T-cell (primary cell): ENCODE measurements at places on chromosomes 5 and 9. TPM values are rescaled to one million over a fixed set of nuclear protein-coding genes. Genes with fewer than 3 reads are reported as not detected.

GRCh38 chr9:2745560-2746380, 28.5 kb downstream of the KCNV2 start:
- no peaks in the 10 kb centered on the region for H3K27me3 ChIP-seq
- DNase-seq, result no peak
- H3K36me3 ChIP-seq, result peaks cover 3% of the 10 kb centered on the region
- H3K4me3 ChIP-seq, result no peak overlapping the region

Gene CD74
- 281 TPM for total RNA-seq

Gene FRMD3
- total RNA-seq, result 1.2 TPM

DNA sequence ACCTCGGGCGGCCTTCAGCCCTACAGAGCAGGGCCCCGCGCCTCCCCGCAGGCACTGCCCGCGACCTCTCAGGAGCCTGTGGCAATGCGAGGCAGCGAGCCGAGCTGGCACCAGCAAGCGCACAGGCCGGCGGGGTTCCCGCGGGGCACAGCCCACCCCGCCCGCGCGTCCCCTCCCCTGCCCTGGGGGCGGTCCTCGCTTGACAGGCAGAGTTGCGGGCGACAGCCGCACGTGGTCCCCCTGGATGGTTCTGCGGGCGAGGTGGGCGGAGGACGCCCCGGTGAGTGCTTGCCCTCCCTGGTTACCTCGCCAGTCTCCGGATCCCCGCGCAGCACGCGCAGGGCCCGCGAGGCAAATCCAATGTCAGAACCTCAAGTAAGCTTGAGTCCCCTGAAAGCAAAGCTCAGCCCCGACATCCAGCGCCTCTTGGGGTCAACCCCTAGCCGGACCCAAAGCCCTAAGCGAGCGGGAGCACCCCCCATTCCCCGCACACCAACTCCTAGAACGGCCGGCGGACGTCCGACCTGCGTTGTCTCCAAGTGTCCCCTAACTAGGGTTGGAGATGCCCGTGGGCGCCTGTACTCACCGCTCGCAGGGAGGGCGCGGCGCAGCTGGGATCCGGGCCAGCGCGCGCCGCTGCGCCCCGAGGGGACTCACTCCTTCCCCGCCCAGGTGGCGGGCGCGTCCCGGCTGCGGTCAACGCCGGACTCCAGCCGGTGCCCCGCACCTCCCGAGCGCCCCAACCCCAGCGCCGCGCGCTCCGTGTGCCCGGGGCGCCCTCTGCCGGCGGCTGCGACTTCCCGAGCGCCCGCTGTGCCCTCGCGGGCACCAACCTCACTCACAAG, at the start of gene DRD1:
Gene DRD1, minus strand, starts transcription at position 123 of the 845 bp plus-strand sequence. CDS start 1,083 bp downstream, outside the sequence.
- peak; percentile 31 for DNase-seq
- peaks cover 16% of the 10 kb centered on the region for H3K4me1 ChIP-seq
- H3K36me3 ChIP-seq, result no peaks in the 10 kb centered on the region

DNA sequence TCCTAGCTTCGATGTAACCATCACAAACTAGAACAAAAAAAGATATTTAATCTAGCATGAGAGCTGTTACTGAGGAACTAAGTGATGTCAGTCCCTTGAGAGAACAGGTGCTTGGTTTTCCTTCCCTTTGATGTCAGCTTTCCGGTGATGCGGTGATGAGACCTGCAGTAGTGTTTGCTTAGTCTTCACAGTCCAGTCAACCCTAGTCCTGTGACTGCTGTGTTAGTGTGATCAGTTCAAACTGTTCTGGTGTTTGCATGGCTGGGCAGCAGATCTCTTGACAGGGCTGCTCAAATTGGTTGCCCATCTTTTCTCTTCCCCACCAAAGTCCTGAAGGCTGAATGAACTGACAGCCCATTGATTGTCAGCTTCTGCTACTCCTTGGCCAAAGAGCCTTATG, 608.6 kb upstream of the DAB2 start:
- H3K27ac ChIP-seq, result no peak overlapping the region
- peak; percentile 2 for DNase-seq
- H3K4me3 ChIP-seq, result no peak overlapping the region
- no peaks in the 10 kb centered on the region for H3K27me3 ChIP-seq

DNA sequence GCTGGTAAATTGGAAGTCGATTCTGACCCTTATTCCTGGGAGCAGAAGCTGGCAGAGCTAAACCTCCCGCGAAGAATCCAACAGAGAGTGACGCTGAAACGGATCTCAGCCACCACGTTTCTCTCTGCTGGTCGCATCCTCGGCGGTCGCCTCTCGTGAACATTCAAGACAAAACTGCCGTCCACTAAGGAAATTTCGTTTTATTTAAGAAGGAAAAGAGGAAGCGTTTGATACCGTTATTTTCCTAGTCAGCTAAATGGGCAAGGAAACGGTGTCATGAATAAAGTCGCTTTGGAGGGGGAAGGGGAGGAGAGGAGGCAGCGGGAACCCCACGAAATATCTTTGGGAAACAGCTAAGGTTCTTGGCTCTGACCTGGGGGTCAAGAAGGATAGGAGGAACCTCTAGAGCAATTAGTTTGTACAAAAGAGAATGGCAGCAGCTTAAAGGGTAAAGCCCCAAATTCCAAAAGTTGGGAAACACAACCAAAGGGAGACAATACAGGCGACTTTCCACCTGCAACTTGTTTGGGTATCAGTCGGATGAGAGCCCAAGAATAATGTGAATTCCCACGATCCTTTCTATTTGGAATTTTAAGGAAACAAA, 1.9 kb downstream of the FOXB2 start:
- DNase-seq, result no peak
- peak overlapping the region; percentile 44 for H3K4me3 ChIP-seq
- peaks cover 29% of the 10 kb centered on the region for H3K4me1 ChIP-seq
- H3K36me3 ChIP-seq, result no peaks in the 10 kb centered on the region
- H3K27me3 ChIP-seq, result peaks cover 25% of the 10 kb centered on the region
- H3K27ac ChIP-seq, result no peak overlapping the region

Gene PROB1
- 1.5 TPM for total RNA-seq

- H3K27ac ChIP-seq, result no peak overlapping the region
- DNase-seq, result no peak
- H3K4me3 ChIP-seq, result no peak overlapping the region
- peaks cover 7% of the 10 kb centered on the region for H3K27me3 ChIP-seq
- H3K36me3 ChIP-seq, result no peaks in the 10 kb centered on the region
Observed at GRCh38 chr5:140084541-140084940, 29.4 kb upstream of the PURA start.

Gene TNC
- total RNA-seq, result 0.20 TPM

GRCh38 chr5:152424501-152424900, 19.4 kb upstream of the NMUR2 start:
- no peak overlapping the region for H3K4me3 ChIP-seq
- no peak for DNase-seq
- H3K36me3 ChIP-seq, result no peaks in the 10 kb centered on the region

DNA sequence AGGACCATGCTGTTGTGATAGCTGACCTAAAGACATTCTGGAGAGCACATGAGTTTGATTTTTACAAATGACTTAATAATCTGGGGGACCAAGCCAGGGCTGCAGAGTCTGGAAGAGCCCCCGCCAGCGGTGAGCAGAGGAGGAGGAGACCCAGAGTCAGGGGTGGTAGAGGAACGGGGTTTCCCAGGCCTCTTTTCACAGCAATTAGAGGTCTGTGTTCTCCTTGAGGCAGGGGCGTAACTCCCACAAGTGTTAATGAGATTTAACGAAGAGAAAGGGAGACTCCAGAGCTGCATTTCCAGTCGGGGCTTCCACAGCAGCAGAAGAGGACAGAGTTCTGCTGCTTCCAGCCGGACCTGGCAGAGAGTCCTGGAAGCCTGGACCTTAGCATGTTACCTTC, 137.9 kb upstream of the SLC24A2 start:
- no peaks in the 10 kb centered on the region for H3K36me3 ChIP-seq
- no peak overlapping the region for H3K4me3 ChIP-seq
- no peak for DNase-seq
- no peaks in the 10 kb centered on the region for H3K4me1 ChIP-seq
- peaks cover 2% of the 10 kb centered on the region for H3K27me3 ChIP-seq
- H3K27ac ChIP-seq, result no peak overlapping the region

DNA sequence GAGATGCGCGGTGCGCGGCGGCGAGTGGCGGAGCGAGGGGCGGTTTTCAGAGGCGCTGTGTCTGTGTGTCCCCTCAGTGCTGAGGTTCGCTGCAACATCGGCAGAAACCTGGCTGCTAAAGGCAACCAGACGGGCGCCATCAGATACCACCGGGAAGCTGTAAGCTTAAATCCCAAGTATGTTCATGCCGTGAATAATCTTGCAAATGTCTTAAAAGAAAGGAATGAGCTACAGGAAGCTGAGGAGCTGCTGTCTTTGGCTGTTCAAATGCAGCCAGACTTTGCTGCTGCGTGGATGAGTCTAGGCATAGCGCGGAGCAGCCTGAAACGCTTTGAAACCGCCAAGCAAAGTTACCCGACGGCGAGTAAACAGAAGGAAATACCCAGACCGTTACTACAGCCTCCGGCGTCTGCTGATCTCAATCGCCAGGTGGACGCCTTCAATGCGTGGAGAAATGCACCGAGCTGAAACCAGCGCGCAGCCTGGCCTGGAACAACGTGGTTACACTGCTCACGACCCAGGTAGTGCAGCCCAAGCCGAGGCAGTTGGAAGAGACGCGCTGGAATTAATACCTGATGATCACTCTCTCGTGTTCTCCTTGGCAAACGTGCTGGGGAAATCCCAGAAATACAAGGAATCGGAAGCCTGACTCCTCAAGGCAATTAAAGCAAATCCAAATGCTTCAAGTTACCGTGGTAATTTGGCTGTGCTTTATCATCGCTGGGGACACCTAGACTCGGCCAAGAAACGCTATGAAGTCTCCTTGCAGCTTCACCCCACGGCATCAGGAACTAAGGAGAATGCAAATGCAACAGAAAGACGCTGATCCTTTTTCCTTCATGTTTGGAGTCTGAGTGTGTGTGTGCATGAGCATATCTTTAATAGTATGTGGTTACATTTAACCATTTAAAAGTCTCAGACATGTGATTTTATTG, 15.9 kb downstream of the OR2V1 start:
- peaks cover 5% of the 10 kb centered on the region for H3K4me1 ChIP-seq
- DNase-seq, result no peak
- no peak overlapping the region for H3K27ac ChIP-seq

DNA sequence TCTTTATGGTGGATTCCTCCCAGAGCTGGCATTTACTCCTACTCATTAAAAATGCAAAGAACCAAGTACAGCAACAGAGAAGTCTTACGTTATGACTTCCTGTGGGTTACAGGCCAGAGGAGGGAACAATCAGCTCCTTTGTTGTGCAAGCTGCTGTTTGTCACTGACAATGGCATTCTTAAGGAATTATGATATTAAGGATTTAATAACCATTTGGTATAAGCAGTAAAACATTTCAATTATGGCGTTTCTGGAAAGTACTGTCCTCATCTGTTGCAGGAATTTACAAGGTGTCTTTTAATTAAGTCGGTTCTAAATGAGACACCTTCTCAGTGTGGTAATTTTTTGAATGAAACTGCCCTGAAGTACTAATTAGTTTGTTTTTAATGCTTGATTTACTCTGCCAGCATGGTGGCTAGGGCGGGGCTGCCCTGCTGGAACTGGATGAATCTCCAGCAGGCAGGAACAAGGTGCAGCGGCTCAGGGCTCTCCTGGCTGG, 49.1 kb upstream of the VDAC1 start:
- DNase-seq, result no peak
- H3K4me1 ChIP-seq, result peaks cover 40% of the 10 kb centered on the region
- H3K27ac ChIP-seq, result peak overlapping the region; percentile 44

DNA sequence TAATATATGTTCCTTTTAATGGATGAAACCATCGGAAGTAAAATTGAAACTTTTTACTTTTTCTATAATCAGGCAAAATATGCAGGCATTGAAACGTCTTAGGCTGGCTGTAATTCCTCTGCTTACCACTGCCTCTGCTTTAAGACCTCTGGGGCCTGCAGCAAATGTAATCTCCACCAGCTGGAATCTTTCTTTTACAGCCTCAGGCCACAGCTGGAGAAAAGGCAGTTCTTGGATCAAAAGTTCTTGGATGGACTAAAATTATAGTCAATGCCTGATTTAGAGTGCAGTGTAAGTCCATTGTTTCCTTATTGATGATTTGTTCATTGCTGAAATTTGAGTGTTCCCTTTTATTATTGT, 396.7 kb downstream of the KCTD16 start:
- H3K27ac ChIP-seq, result no peak overlapping the region
- no peak for DNase-seq
- H3K36me3 ChIP-seq, result no peaks in the 10 kb centered on the region
- no peaks in the 10 kb centered on the region for H3K4me1 ChIP-seq
- H3K4me3 ChIP-seq, result no peak overlapping the region

- peaks cover 5% of the 10 kb centered on the region for H3K36me3 ChIP-seq
- peak within 1 kb of the TSS; percentile 48 for H3K4me3 ChIP-seq
- peaks cover 66% of the 10 kb centered on the region for H3K4me1 ChIP-seq
- DNase-seq, result no peak
- H3K27ac ChIP-seq, result peak within 1 kb of the TSS; percentile 65
Observed at GRCh38 chr5:119355685-119356611, at the start of gene TNFAIP8. TSS of gene TNFAIP8 (plus strand) at chr5:119356019. CDS start at chr5:119356091, 72 bp downstream.

Gene THBS4
- 0.53 TPM for total RNA-seq

Gene P4HA2
- not detected for total RNA-seq

- H3K4me1 ChIP-seq, result no peaks in the 10 kb centered on the region
- H3K4me3 ChIP-seq, result peak overlapping the region; percentile 66
- peaks cover 11% of the 10 kb centered on the region for H3K36me3 ChIP-seq
- DNase-seq, result peak; percentile 21
- H3K27me3 ChIP-seq, result peaks cover 2% of the 10 kb centered on the region
Observed at GRCh38 chr9:128818839-128819715, 777 bp downstream of the ENDOG start.

Gene PCDHB14
- total RNA-seq, result not detected

DNA sequence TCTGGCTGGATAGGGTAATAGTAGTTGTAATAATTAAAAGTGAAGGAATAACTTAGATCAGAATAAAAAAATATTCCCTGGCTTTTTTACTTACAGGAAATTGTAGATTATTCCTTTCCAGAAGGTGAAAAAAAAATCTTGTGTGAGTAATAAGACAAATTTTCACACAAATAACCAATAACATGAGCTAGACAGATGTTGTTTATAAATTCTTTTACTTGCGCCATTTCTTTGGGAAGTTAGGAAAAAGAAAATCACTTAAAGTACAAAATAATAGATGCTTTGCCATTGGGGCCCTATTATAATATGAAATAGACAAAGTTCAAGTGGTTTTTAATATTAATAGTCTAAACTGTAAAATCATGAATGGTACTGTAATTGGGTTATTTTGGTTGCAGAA, 204.1 kb downstream of the ARRDC3 start:
- no peaks in the 10 kb centered on the region for H3K36me3 ChIP-seq
- H3K4me1 ChIP-seq, result no peaks in the 10 kb centered on the region
- DNase-seq, result no peak

GRCh38 chr9:69097064-69097463, 61.5 kb downstream of the FXN start:
- H3K4me1 ChIP-seq, result no peaks in the 10 kb centered on the region
- H3K4me3 ChIP-seq, result no peak overlapping the region
- DNase-seq, result no peak
- H3K36me3 ChIP-seq, result no peaks in the 10 kb centered on the region
- no peak overlapping the region for H3K27ac ChIP-seq
- H3K27me3 ChIP-seq, result no peaks in the 10 kb centered on the region
